ENCODE measurements at places on chromosomes 13 and 19.

GRCh38 chr13:66560189-66560588 lies 669.9 kb downstream of the PCDH9 start:
- DNase-seq = no peak

DNA sequence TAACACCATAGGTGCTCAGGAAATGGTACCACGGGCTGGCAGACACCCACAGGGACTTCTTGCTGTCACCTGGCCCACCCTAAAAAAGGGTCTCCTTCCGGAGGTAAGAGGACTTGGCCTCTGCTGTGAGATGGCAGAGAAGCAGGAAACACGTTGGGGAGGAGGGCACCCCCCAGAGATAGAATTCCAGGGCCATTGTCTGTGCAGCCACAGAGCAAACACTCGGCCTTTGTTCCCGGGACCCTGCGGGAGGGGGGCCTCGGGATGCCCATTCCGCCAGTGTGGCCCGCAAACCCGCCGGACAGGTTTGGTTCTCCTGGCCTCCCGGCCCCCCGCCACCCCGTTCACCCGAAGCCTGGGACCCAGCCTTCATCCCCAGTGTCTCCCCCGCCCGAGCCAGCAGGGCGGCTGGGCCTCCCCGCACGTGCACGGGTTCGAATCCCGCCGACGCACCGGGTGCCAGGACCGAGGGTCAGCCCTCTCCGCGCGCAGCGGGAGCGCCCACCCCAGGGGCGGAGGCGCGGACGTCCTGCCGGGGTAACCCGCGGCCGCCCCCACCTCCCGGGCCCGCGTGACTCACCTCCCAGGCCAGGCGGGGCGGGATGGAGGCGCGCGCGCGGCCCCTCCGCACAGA lies 714 bp downstream of the PLPP2 start:
- no peak for DNase-seq

GRCh38 chr13:96771486-96772367 lies 222.5 kb downstream of the OXGR1 start:
- no peak for DNase-seq

DNA sequence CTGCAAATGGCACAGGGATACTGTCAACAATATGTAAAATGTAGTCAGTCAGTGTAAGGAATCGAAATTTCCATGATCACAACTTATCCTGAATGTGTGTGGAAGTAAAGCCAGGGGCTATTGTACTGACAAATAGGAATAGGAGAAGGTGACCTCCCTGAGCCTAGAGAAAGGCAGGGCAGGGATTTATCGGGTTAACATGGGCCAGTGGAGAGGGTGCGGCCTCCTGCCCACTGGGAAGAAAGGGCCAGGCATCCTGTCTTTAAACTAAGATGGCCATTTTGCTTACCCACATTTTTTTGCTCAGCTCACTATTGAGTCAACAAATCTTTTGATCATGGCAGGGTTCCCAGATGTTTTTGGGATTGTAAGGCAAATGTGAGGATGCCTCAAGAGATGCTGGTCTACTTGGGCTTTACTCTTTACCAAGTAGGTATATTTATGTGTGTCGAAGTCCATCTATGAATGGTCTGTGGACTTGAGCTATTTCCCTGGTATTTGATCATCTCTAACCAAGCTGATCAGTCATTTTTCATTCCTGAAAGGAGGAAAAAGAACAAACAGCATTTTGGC lies 116.6 kb upstream of the RNF113B start:
- no peak for DNase-seq

GRCh38 chr13:80871481-80871880 lies 530.6 kb upstream of the SPRY2 start:
- DNase-seq = no peak

DNA sequence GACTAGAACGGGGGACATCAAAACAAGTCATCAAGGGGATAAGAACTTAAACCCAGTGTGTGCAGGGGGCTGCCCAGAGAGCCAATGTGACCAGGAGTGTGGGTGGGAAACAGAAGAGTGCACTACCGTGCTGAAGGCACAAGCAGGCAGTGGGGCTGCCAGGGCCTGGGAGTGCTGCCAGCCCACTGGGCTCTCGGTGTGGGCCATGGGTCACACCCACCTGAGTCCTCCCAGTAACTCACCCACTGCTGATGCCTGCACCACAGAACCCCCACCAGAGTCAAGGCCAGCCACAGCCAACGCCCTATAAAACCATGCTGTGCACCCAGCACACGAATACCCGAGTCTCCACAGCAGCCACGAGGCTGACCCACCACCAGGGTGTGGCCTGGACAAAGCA lies 8.5 kb downstream of the MED26 start:
- no peak for DNase-seq

DNA sequence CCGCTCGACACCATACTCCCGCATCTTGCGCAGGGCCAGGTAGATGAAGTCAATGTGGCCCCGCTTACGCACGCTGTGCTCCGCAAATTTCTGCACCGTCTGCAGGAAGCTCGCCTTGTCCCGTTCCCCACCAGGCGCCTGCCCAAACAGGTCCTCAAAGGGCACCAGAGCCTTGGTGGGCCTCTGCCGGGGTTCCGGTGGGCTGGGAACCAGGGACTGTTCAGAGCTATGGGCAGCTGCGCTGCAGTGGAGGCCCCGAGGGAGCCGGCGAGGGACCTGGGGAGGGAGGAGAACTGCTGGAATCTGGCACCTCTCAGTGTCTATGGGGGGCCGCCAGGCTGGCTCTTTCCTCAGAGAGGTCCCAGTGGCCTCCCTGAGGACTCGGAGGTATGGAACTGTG lies 8.3 kb upstream of the ZNF653 start:
- DNase-seq = no peak

DNA sequence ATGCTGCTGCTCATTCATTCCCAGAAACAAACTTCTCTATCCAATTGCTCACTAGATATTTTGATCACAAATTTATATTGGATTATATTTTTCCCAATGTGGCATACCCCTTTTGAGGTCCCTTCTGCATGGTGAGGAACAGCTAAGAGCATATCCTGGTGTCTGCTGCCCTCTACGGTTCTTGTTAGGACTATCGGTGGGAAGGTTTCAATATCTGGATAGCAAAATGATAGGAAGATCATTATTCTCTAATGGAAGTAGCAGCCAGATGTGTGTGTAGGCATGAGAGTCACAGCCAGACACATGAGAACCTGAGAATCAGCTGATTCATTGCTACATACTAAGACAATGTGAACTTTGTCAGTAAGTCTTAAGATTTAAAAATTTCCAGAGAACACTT lies 1422.4 kb upstream of the MIR17HG start:
- DNase-seq = no peak

- DNase-seq = no peak
Measured at GRCh38 chr13:77184455-77184854, 142.4 kb downstream of the MYCBP2 start.

DNA sequence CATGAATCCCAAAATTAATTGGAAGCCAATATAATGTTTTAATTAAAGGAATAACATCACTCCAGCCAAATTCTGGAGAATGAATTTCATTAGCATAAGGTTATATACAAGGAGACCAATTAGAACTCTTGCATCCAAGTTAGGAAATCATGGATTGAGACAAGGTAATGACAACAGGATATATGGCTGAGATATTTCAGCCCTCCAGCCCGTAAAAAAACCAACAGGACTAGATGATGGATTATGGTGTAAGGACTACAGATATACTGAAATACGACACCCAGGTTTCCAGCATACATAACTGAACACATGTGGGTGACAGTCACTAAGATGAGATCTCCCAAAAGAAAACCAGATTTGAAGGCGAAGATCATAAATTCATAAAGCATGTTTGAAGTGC lies 56.5 kb downstream of the TSC22D1 start:
- DNase-seq = no peak

- no peak for DNase-seq
Measured at GRCh38 chr13:81058916-81059290, 718.0 kb upstream of the SPRY2 start.

DNA sequence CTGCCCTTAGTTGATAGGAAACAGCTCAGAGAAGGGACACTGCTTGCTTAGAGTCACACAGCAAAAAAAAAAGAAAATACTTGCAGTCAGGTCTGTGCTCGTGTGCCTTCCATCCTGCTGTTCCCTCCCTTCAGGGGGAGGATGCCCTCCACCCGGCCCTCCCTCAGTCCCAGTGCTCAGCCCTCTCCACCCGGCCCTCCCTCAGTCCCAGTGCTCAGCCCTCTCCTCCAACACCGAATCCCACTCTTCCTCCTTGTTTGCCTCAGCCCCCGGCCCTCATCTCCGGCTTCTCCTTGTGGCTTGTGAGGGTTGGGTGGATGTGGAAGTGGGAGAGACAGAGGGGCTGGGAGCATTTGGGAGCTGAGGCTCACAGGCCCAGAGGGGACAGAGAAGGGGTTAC lies 5.8 kb downstream of the TFPT start:
- no peak for DNase-seq
